ENCODE measurements at places on chromosomes 3 and 15.

DNA sequence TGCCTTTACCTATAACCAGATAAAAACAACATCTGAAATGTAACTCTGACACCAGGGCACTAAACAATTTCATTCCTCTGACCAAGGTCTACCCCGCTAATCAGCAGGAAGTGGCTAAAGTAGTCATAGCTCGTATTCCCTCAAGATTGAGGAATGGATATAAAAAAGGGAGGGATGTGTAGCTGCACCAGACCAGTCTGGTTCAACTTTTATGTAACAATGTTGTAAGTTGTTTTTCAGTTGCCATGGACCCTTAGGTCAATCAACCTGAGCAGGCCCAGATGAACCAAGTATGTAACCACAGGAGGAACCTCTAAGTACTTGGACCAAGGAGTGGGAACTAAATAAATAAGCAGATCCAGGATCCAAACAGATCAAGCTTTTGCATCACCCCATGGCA lies 28.4 kb upstream of the IFT57 start:
- DNase-seq = no peak

- no peak for DNase-seq
Observed at GRCh38 chr3:11689749-11690148, 46.0 kb upstream of the VGLL4 start.

DNA sequence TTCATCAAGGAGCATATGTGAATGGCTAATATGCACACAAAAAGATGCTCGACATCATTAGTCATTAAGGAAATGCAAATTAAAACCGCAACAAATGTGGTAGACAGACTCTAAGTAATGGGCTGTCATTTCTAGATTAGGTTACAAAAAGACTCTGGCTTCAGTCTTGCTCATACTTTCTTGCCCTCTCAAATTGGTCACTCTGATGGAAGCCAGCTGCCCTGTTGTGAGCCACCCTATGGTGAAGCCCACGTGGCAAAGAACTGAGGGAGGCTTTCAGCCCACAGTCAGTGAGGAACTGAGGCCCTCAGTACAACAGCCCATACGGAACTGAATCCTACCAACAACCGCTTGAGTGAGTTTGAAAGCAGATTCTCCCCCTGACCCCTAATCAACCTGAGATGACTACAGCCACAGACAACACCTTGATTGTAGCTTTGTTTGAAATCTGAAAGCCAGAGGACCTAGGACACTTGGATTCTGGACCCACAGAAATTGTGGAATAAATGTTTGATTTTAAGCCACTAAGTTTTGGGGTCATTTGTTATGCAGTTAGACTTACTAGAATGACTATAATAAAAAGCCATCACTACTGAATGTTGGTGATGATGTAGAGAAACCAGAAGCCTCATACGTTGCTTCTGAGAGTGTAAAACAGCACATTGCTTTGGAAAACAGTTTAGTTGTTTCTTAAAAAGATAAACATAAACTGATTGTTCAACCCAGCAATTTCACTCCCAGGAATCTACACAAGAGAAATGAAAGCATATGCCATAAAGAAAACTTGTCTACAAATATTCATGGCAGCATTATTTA lies 45.7 kb downstream of the EHHADH start:
- no peak for DNase-seq

DNA sequence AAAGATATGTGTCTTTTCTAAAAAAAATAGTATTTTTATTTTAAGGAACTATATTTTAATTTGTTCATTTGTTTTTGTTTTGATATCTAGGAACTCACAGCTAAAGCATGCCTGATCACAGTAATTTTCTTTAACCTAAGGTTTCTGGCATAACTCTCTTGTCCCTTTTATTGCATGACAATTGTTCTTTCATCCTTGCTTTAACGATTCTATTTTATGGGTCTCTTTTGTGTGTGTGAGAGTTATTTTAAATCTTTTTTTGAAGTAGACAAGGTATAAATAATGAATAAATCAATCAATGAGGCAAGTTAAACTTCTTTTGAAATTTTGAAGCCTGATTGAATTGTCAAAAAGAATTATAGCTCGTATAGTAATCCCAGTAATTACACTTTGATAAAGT lies 747.8 kb upstream of the GOLIM4 start:
- no peak for DNase-seq

GRCh38 chr3:47475029-47475569 lies 642 bp downstream of the SCAP start:
- no peak for DNase-seq

- no peak for DNase-seq
Observed at GRCh38 chr15:73894133-73894814, 20.9 kb downstream of the TBC1D21 start.

DNA sequence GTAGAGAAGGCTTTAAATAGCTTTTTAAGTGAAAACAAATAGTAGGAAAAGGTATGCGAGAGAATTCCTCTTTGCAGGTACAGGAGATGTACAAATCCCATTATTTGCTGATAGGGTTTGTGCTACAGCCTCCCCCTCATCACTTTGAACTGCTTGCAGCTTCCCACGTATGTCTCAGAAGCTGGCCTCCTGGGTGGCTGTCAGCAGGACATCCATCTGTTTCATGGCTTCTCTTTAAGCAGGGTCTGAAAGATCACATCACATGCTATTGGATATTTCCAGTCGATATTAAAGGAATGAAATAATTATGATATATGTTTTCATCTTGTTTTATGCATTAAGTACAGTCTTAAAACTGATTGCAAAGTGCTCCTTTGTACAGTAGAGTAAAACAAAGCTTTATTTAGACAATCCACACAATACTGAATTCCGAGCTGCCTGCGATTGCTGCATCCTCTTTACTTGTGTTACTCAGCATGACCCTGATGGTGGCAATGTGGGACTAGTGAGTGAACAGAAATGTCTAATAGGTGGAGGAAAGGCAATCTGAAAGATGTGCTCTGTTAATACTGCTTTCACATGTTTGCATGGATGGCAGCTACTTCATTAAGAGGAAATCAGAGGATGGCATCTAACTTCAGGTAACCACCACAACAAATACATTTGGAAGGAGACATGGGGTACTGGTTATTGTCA lies 930.6 kb upstream of the SEMA6D start:
- DNase-seq = no peak

DNA sequence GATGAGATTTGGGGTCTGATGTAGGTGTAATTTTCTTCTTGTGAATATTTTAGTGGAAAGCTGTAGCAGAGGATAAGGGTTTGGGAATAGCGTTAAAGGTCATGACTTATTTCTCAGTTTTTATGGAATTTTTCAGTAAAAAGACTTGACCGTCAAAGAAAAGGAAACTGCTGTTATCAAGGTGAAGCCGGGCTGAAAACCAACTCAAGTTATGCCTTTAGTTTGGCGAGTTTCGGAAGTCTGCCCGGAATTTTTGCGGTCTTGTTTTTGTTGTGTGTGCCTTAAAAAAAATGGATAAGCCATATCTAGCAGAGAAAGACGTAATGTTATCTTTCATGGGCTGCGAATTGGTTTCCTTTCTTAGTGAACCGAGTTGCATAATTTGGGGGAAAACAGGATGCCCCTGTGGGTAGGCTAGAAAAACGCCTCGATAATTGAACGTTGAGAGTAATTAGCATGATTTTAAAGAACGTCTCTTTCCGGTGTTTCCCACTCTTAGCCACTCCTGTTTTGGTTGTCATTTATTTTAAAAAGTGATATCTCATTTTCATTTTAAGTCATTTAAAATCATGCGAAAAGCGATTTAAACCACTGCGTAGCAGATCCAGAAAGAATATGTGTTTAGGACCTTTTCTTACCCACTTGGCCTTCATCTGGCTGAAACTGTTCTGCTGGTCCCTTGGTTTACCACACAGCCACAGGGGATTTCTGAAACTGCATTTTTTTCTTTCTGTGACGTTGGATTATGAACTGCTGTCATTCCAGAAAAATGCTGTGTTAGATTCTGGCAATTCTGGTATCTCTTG lies 1.1 kb downstream of the NFKBIZ start:
- peak; percentile 6 for DNase-seq

DNA sequence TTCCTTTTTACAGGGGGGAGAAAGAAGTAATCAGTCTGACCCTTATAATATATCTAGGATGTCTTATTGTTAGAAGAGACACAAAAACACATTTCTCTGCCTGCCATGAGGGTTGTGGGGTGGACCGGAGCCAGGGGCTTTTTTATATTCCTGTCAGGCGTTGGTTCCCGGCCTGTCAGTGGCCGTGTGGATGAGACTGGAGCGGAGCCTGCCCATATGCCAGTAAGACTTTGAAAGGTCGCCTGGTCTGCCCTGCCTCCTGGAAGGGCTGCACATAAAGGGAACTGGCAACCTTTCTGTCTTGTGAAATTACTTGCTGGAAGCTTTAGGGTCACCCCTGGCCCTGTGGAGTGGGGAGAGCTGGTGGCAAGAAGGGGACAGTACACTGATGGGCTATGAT lies 34.7 kb downstream of the MAP3K13 start:
- DNase-seq = no peak

DNA sequence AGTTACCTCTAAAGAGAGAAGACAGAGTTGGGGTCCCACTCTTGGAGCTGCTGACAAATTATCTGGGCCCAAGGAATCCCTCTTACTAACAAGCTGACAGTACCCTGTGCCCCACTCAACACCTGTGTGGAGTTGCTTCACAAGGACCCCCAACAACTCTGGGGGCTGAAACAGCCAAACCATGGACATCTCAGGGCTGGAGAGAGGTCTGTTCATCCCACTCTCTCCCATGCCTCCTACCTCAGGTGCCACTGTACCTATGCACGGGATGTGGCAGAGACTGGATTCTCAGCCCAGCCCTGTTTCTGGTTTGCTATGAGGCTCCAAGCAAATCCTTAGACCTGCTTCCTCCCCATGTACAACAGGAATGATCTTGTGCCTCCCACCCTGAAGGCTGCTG lies 101.7 kb downstream of the ETFA start:
- no peak for DNase-seq

DNA sequence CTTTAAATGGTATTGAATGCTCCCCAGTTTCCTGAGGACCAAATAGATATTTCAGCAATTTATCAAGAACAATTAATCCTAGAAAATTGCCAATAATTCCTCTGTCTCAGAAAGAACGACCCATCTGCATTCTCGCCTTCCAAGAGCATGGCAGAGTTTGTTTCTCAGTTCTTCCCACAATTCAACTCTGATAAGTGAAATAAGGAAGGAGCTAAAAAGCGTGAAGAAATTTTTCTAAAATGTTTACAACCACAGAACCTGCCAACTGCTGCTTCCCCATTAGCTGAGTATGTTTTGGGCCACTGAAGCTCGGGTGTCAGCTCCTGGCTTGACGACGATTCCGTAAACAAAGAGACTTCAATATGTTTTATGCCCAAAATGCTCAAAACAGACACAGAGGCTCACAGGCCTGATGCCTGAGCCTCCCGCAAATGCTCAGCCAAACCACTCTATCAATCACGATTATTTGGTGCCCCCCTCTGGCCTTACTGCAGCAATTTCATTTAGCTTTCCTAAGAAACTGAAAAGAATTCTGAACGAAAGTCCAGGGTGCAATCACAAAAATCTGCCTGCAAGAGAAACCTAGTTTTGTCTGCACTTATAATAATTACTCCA lies 259.2 kb upstream of the CCDC54 start:
- DNase-seq = no peak

DNA sequence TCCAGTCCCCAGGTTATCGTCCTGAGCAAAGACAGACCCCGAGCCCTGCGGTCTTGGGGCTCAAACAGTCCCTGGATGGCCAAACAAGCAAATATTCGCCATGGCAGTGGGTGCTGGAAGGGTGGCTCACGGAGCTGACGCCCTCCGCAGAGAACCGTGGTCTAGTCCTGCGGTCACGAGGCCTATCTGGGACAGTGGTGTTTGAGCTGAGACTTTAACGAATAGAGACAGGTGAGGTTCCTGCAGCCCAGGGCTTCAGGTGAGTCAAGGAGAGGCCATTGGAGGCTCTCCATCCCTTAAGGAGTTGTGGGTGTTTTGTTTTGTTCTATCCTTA lies 399 bp upstream of the SUCLG2 start:
- DNase-seq = no peak

DNA sequence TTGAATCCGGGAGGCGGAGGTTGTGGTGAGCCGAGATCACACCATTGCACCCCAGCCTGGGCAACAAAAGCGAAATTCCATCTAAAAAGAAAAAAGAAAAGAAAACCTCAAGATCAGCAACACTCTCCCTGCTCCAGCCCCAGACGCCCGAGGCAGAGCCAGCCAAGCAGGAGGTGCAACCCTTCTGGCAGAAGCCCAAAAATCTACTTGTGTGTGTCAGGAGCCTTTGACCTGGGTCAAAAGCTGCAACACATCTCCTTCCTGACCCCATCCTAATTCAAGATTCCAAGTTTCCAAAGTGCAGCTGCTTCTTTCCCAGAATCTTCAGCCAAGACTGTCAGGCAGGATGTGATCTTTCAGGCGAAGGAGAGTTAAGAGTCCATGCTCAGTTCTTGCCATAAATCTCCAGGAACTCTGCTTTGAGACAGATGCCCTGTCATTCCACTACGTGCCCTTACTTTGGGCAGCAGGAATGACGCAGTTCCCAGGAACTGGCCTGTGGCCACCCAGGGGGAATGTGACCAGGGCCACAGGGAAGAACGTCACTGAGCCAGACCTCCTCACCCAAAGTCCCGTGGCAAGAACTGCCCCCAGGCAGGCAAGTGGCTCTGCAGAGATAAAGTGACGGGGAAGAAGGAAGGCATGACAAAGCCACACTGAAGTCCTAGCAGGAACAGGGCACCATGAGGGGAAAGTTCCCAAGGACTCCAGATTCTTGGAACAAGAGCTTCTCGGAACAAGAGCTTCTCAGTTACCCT lies 39.4 kb downstream of the SH3BP5 start:
- DNase-seq = no peak

GRCh38 chr15:91956026-91956723 lies 102.7 kb downstream of the SLCO3A1 start:
- DNase-seq = no peak

All from stimulated activated CD8-positive, alpha-beta memory T cell treated with anti-CD3 and anti-CD28 coated beads, Interleukin-4, amount 100 ng/mL, for 4 hours (primary cell).